ENCODE measurements at places on chromosomes 11 and 22. TPM values are rescaled to one million over a fixed set of nuclear protein-coding genes. Genes with fewer than 3 reads are reported as not detected.
A peak's percentile ranks its signal among the peaks of the same experiment; 100 is the strongest.

DNA sequence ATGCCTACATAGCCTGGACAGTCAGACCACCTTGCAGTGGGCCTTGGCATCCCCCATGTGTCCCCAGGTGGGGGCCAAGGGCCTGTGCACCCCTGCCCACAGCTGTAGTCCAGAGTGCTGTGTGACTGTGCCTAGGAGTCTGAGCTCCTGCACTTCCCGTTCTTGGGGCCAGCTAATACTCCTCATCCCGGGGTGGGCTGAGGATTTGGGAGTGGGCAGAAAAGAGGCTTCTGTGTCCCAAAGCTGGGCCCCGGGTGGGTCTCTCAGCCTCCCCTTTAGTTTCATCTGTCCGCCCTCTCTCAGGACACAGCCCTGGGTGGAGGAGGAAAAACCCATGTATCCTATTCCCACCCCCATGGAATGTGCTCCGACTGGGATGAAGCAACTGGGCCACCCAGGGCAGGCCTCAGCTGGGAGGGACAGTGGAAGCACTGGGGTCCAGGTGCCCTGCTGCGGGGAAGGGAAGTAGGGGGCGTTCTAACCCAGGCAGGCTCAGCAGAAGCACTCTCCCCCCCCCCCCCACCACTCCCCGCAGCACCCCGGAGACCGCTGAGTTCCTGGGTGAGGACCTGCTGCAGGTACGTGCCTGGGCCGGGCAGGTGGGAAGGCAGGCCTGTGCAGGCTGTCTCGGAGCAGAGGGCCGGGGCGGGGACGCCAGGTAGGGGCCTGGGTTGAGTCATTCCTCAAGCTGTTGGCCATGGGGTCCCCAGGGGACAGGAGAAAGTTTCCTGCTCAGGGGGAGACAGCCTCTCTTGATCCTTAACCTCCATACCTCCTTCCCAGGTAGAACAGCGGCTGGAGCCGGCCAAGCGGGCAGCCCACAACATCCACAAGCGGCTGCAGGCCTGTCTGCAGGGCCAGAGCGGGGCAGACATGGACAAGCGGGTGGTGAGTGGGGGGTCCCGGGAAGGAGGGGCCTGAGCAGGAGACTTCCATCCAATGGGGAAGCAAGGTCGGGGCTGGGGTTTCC, 1.4 kb downstream of the SH3BP1 start:
- no peak for DNase-seq

GRCh38 chr11:26950260-26950719, 43.6 kb upstream of the FIBIN start:
- DNase-seq, result no peak

Gene EMSY
- 13.5 TPM for total RNA-seq

GRCh38 chr11:706957-707816, 1.2 kb downstream of the EPS8L2 start:
- peak; percentile 69 for DNase-seq

Gene RASSF10
- not detected for total RNA-seq

GRCh38 chr22:27905653-27906052, 13.4 kb downstream of the PITPNB start:
- no peak for DNase-seq

Gene NAALAD2
- total RNA-seq, result 1.6 TPM

DNA sequence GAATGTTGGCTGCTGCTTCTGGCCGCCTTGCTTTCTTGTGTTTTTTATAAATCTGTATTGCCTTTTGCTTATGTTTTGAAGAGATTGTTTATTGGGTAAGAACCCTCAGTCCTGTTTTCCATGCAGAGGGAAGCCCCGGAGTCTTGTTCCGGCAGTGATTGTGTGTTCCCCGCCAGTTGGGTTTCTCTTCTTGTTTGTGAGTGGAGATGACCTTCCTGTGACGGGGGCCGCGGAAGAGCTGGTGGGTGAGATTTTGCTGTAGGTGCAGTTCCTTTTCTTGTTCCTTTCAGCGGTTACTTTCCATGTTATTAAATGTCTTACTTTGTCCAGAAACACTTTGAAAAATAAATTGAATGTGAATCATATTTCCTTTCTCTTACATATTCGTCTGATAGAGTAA, 8.3 kb downstream of the TBC1D22A start:
- DNase-seq, result no peak

GRCh38 chr22:39242595-39243438, 2.0 kb downstream of the PDGFB start:
- DNase-seq, result peak; percentile 89

- DNase-seq, result no peak
These were observed 97.3 kb downstream of the GUCY1A2 start for GRCh38 chr11:106920899-106921509.

- no peak for DNase-seq
These were observed 45.7 kb upstream of the KCNQ1OT1 start for GRCh38 chr11:2745511-2745910.

DNA sequence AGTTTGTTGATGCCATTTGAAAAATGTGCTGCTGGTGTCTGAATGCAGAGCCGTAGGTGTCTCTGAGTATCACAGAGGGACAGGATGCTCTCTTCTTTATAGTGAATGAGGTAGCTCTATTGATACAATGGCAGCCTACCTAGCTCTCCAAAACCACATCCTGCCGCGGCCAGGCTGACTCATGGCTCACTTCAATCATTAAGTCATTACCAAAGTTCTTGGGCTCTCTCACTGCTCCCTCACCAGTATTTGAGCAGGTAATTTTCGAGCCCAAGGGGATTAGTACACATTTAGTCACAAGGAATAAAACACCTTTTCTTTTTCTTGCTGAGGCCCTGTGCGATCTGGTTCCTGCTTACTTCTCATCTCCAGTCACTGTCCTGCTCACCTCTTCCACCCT, 509.0 kb upstream of the LARGE1 start:
- DNase-seq, result no peak

DNA sequence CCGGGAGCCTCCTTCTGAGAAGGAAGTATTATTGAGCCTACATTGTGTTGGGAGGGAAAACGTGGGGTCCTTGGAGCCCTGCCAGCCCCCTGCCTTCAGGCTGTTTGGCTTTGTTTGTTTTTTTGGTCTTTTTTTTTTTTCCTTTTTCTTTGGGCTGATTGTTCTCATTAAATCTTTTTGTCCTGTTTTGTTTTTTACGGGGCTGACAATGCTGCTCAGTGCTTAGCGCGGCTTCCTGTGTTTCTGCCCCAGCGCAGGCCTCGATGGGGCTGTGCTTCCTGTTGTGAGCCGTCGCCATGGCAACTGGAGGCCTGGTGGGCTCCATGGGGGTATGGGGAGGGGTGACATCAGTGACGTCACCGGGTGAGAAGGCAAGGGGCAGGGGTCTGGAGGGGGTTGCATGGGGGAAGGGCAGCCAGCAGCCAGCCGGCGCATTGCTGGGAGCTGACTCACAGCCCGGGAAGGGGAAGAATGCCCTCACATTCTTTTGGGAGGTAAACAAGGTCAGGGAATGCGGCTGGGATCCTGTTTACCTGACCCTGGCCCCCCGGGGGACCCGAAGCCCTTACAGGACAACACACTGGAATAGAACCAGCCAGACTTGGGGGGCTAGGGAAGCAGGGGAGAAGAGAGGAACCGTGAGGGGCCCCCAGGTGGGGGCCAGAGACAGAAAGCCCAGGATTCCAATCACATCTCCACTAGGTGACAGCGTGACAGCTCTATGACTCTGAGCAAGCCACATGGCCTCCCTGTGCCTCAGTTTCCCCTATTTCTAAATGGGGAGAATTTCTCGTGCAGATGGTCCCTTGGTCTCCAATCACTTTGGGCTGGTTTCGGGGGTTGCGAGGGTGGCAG, 22.2 kb upstream of the CBX7 start:
- peak; percentile 83 for DNase-seq

DNA sequence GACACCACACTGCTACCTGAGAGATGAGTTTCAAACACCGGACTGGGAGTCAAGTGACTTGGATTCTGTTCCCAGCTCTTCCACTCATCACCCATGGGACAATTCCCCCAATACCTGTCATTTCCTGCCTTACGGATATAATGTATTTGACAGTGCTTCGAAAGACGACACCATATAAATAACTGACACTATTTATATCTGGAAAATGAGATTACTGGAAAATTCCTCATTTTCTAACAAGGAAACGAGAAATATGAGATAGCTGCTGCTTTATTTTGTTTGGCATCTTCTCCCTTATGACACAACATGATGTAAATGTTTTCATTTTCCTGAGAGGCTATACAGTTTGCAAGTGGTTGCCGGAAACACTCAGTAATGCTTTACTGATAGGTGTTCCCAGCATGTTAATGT, 8.6 kb downstream of the HSCB start:
- no peak for DNase-seq

- DNase-seq, result no peak
These were observed 60.3 kb downstream of the CWF19L2 start for GRCh38 chr11:107397357-107397756.

- DNase-seq, result peak; percentile 80
These were observed 1.2 kb downstream of the DDX17 start for GRCh38 chr22:38504731-38505540.

All from body of pancreas (tissue), 4 donors.